ENCODE measurements at places on chromosomes 3 and 15. TPM values are rescaled to one million over a fixed set of nuclear protein-coding genes. Genes with fewer than 3 reads are reported as not detected.

Gene TMED3
- 119 TPM for total RNA-seq

Gene INSYN1
- not detected for total RNA-seq

Gene NR2E3
- not detected for total RNA-seq

Gene ZDHHC19
- not detected for total RNA-seq

Gene CCPG1
- total RNA-seq, result 39.9 TPM

Gene ZCWPW2
- 0.20 TPM for total RNA-seq

Gene ZBTB47
- total RNA-seq, result 8.8 TPM

Gene MEIS2
- 21.5 TPM for total RNA-seq
